ENCODE measurements at places on chromosomes 12 and 14. TPM values are rescaled to one million over a fixed set of nuclear protein-coding genes. Genes with fewer than 3 reads are reported as not detected.

Gene NID2
- 270 TPM for total RNA-seq

Gene COL2A1
- 56.7 TPM for total RNA-seq

DNA sequence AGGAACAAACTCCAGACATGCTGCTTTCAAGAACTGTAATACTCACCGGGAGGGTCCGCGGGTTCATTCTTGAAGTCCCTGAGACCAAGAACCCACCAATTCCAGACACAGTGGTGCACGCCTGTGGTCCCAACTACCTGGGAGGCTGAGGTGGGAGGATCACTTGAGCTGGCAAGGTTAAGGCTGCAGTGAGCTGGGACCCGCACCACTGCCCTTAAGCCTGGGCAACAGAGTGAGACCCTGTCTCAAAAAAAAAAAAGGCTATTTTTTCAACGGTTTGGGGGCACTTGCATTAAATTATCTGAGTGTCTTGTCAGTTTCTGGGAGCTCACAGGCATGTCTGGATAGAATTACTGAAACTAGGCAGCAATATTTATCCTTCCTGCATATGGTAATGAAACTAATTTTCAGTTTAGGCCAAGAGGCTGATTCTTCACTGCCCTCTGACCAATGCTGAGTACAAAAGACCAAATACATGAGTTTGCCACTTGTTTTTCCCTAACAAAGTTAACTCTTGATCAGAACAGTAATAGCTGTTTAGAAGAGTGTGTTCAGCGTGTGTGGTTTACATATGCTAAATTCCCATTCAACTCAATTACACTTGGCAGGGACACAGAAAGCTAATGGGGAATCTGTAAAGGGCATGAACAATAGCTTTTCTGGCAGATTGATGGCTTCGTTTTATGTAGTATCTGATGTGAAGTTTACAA, 65.8 kb upstream of the RASSF3 start:
- peaks cover 7% of the 10 kb centered on the region for H3K4me1 ChIP-seq
- H3K4me3 ChIP-seq, result no peak overlapping the region
- no peaks in the 10 kb centered on the region for H3K36me3 ChIP-seq
- peak; percentile 31 for DNase-seq
- no peak overlapping the region for H3K27ac ChIP-seq

DNA sequence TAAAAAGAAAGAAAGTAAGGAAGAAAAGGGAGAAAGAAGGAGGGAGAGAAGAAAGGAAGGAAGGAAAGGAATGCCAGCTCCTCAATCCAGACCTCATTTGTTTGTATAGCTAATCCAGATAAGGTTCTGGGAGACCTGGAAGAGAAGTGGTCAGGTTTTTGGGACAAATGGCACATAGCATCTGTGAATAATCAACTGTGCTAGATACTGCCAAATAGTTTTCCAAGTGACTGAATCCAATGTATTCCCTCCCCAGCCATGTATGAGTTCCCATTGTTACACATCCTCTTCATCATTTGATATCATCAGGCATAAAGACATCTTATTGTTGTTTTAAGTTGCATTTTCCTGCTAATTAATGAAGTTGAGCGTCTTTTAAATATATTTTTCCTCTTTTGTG, 18.6 kb upstream of the PTGR2 start:
- H3K4me3 ChIP-seq, result no peak overlapping the region
- peak overlapping the region; percentile 85 for H3K27ac ChIP-seq
- DNase-seq, result no peak
- no peaks in the 10 kb centered on the region for H3K27me3 ChIP-seq
- H3K36me3 ChIP-seq, result no peaks in the 10 kb centered on the region

DNA sequence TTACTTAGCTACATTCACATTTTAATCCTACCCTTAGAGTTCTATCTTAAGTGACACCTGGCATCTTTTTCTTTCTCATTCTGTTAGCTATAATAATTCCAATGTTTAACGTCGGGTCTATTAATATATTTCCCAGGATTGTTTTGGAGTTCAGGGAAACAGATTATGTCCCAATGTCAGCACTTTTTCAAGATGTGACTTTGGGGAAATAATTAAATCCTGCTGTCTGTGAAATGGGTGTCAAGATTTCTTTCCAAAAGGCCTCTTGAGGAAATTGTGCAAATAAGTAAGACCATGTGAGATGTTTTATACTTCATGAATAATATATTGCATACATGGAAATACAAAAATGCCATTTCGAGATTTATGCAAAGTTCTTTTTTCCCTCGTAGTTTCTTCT, 887.6 kb upstream of the SEL1L start:
- H3K27me3 ChIP-seq, result no peaks in the 10 kb centered on the region
- no peaks in the 10 kb centered on the region for H3K4me1 ChIP-seq
- no peak overlapping the region for H3K27ac ChIP-seq
- no peak overlapping the region for H3K4me3 ChIP-seq
- DNase-seq, result no peak

- no peak for DNase-seq
- no peaks in the 10 kb centered on the region for H3K36me3 ChIP-seq
- H3K27me3 ChIP-seq, result no peaks in the 10 kb centered on the region
- H3K4me3 ChIP-seq, result no peak overlapping the region
- no peaks in the 10 kb centered on the region for H3K4me1 ChIP-seq
Observed at GRCh38 chr14:90168425-90169105, 87.8 kb upstream of the PSMC1 start.

All from spinal cord (tissue), 10 donors.